Activated T-cell treated with anti-CD3 and anti-CD28 coated beads for 48 hours (primary cell): ENCODE measurements at places on chromosomes 3 and 15.
A peak's percentile ranks its signal among the peaks of the same experiment; 100 is the strongest.

GRCh38 chr3:53137835-53138446 lies 7.7 kb upstream of the RFT1 start:
- no peak for DNase-seq

DNA sequence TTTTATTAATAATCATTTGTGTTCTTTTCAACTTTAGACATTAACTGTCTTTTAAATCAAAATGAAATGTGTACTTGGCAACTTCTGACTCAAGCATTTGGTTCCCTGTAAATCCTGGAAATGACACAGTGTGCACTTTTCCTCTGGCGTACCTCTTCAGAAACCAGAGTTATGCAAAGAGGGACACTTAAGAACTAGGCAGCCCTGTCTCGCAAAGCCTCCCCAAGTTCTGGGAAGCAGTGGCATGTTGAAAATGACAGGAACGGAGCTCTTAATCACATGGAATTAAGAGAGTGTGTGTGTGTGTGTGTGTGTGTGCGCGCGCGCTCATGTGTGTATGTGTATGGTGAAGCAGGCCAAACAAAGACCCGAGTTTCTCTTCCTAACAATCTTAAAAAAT lies 707.4 kb downstream of the MECOM start:
- no peak for DNase-seq

GRCh38 chr3:34150992-34151391 lies 352.6 kb downstream of the PDCD6IP start:
- no peak for DNase-seq

GRCh38 chr3:99523431-99524127 lies 114.8 kb upstream of the COL8A1 start:
- no peak for DNase-seq

- no peak for DNase-seq
These were observed 129.0 kb downstream of the LRRK1 start for GRCh38 chr15:101048176-101048575.

DNA sequence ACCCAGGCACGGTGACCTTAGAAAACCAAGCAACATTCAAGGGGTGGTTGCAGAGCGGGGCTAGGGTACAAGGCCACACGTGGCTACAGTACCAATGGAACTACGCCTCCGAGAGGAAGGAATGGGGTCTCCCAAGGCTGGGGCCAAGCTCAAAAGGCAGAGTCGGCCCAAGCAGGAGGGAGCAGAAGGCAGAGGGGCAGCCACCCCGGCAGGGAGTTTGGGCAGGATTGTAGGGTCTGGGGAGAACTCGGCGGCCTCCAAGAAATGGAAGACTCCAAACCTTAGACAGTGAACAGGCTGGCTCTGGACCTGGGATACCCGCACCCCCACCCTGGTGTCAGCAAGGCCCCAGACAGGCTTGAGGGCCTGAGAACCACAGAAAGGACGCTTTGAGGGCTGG lies 28.7 kb downstream of the ATRIP start:
- DNase-seq = no peak

- DNase-seq = no peak
These were observed 715 bp downstream of the MCCC1 start for GRCh38 chr3:183098536-183099025.

DNA sequence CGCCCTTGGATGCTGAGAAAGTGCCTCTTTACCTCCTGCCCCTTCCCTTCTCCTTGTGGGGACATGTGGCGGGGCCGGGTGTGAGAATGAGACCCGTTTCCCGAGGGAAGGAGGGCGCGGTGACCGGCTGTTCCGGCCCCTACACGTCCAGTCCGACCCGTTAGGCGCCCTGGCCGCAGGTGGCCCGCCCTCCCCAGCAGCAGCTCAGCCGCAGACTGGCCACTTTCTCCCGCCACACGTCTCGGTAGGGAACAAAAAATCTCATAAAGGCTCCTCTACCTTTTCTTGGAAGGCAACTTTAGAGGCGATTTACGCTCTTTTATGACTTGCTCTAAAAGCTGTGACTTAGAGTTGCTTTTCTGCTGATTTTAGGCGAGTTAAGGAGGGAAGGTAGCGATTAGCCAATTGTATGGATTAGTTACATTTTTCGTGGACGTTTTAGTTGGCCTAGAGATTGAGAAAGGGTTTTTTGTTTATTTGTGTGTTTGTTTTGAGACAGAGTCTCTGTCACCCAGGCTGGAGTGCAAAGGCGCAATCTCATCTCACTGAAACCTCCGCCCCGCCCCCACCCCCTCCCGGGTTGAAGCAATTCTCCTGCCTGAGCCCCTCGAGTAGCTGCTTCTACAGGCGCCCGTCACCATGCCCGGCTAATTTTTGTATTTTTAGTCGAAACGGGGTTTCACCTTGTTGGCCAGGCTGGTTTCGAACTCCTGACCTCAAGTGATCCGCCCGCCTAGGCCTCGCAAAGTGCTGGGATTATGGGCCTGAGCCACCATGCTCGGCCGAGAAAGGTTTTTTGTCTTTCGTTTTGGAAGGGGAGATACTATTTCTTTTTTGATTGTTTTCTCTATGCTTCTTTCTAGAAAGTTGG lies 8.3 kb upstream of the PGPEP1L start:
- DNase-seq = no peak

DNA sequence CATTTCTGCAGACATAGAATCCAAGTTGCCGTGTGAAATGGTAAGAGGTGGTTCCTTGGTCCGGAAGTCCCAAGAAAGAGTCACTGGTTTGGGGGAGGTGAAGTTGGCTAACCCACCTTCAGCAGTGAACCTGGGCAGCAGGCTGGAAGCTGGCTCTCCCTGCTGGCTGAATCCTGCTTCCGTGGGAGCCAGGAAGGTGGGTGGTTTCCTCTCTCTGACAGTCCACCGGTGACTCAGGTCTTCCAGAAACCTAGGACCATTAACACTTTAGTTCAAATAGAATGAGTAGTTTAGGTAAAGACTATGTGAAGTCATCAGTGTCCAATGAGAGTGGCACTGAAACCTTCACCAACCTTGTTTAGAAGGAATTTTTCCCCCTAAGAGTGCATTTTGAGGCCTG lies 87.4 kb upstream of the CACNA2D3 start:
- DNase-seq = no peak

GRCh38 chr15:70625438-70625837 lies 137.9 kb downstream of the UACA start:
- no peak for DNase-seq

GRCh38 chr3:46981932-46982471 lies 2.5 kb downstream of the NBEAL2 start:
- DNase-seq = no peak

DNA sequence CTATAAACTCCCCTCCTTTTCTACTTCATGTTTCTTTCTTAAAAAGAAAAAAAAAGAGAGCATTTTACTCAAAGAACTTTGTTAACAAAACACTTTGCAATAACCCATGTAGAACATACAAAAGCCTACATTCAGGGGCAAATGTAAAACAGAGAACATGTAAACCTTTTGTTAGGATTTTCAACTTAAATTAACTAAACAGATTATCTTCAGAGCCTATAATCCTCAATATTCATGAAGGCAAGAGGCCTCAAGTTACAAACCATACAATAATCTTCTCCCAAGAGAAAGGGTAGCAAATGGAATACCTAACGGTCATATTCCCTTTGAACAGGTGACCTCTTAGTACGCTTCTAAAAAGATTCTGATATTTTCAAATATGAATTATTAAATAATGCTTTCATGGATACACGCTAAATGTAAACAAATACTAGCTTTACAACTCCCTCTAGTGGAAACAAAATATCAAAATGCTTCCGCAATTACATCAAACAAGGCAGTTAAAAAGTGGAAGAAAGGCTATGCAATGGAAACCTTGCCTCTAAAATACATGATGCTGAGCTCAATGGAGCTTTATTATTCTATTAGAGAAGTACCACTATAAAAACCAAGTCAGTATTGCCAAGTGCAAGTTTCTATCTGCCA lies 9.9 kb downstream of the CEP152 start:
- no peak for DNase-seq

DNA sequence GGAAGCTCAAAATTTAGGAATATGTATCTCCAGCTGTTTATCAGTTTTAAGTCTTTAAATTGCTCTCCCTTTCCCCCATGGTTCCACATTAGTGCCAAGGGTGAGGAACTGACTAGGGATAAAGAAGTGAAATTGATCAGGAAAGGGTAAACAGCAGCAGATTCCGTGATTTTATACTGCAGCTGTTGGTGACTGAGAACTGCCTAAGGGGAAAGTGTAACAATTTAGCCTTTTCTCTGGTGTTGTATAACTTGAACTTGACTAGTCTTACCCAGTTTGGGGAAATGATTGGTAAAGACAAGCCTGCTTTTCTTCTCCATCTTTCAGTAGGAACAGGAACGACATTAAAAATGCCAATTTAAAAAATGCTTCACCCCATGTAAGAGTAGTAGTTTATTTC lies 5.0 kb downstream of the SPRED1 start:
- no peak for DNase-seq

DNA sequence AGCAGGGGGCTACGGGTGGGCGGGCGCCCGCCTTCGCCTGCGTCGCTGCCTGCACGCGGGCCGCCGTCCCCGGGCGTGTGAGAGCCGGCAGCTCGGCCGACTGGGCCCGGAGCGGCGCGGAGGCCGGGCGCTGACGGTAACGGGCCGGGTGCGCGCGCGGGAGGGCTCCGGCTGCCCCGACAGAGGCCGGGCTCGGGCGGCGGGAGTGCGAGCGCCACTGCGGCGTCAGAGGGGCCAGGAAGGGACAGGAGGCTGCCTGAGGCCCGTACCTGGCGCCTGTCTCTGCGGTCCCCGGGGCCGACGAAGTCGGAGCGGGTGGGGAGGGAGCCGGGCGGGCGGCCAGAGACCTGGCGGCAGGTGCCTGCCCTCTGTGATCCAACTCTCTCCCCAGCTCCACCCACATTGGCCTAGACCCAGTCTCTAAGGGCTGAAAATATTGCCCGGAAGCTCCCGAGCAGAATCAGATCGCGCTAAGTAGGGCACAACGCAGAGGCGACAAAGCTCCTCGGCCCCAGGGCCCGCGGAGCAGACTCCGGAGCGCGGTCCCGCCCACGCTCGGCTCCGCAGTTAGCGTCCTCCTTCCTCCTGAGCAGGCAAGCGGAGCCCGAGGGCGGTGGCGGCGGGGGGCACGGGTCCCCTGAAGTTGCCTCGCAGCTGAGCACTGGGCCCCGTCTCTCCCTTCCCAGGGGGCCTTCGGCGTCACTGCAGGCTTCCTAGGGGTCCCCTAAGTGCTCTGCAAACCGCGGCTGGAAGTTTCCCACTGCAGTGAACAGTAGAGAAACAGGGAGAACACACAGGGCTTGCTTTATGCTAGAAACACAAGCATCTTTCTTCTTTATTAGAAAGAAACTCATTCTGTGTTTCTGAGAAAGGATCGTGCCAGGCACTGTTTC lies at the start of gene MAN2A2:
Gene MAN2A2, plus strand, starts transcription at position 463 of the 893 bp plus-strand sequence. CDS start 906 bp downstream, outside the sequence.
- DNase-seq = peak; percentile 81
